Panc1 (cell line): ENCODE measurements at places on chromosomes 6 and 20.

DNA sequence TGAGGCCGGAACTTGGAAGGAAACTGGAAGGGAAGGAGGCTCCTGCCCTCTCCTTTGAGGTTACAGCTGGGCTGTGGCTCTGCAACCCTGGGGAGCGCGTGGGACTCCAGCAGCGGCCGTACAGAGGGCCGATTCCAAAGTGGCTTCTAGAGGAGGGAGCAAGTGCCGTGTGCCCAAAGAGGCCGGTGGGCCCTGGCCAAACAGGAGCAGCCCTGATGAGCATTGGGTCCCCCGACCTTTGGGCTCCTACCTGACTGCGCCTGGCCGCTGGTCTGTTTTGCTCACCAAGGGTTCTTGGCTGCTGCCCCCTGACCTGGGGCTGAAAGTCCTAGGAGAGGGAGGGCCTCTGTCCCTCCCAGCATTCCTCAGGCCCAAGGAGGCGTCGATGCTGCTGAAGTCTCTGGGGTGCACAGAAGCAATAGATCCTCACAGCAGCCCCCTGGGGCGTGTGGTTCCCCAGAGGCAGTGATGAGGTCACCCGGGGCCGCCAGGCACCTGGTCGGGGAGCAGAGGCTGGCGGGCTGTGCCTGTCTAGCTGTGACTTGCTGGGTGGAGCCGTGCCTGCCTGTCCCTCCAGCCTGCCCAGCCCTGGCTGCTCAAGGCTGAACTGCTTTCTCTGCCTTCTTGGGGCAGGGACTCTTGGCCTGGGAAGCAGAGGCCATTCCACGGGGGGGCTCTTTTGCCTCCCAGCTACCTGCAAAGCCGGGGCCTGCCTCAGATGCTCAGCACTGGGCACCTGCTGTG lies 9.8 kb downstream of the RBM38 start:
- no peak for DNase-seq

DNA sequence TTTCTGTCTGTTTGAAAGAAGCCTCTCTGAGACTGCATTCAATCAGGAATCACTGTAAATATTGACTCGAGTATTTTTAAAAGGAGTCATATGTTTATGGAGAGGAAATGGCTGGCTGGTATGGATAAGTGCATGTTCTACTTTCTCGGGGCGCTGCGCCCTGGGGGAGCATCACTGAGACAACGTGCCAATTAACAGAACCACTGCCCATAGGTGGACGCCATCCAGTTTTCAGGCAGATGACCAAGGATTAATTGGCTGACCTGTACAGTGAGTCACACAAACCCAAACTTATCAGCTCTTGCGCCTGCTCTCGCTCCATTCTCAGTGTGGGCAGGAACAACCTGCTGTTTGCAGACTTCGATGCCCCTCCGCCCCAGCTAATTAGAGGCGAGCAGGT lies 571.2 kb downstream of the QKI start:
- peak; percentile 20 for DNase-seq

DNA sequence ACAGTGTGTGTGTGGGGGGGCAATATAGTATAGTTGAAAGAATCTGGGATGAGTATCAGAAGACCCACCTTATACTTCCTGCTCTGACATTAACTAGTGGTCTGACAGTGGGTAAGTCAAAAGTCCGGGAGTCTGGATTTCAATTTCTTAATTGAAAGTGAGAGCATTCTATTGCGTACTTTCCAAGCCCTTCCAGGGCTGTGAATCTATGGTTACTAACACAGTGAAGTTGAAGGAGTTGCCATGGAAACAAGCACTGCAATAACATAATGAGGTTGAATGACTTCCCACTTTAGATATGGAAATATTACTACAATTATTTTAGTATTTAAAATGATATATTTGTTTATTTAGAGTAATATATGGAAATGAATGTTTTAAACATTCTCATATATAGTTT lies 80.2 kb downstream of the MLIP start:
- DNase-seq: no peak

DNA sequence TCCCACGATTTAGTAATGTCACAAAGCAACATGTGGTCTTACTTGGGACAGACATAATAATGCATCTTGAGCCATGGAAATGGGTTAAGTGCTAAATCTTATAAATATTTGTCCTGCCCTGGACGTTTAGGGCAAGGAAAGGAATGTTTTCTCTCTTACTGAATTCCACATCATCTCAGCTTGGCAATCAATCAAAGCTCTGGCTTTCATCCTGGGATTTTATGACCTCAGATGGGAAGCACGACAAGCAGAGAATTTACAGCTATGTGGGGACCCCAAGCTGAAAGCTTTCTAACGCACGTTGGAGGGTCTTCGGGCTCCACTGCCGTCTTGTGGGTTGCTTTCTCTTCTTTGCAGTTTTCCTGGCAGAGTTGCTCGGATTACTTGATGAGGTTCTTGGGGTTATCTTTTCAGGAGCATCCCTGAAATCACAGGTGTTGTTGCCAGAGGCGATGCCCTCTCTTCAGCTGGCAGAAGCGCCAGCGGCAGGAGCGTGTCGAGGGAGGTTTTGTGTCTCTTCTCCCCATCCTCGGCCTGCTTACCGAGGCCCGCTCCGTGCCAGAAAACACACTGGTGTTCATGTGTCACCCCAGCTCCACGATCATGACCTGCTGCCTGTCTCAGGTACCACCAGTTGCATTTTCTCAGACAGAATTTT lies 73.4 kb upstream of the FRMD1 start:
- DNase-seq: no peak

- DNase-seq: no peak
Observed at GRCh38 chr6:17591287-17591686, 8.8 kb upstream of the FAM8A1 start.

- DNase-seq: no peak
Observed at GRCh38 chr20:62303340-62304226, 786 bp downstream of the ADRM1 start.

DNA sequence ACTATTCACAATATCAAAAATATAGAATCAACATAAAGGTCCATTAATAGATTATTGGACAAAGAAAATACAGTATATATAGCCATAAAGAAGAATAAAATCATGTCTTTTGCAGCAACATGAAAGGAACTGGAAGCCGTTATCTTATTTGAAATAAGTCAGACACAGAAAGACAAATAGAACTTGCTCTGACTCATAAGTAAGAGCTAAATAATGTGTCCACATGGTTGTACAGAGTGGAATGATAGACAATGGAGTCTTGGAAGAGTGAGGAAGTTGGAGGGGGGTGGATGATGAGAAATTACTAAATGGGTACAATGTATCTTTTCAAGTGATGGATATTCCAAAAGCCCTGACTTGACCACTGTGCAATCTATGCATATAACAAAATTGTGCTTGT lies 613.5 kb downstream of the PHF3 start:
- no peak for DNase-seq

GRCh38 chr6:90195094-90195829 lies 101.4 kb downstream of the BACH2 start:
- no peak for DNase-seq

GRCh38 chr6:30244560-30244959 lies 31.4 kb upstream of the TRIM26 start:
- DNase-seq: no peak

DNA sequence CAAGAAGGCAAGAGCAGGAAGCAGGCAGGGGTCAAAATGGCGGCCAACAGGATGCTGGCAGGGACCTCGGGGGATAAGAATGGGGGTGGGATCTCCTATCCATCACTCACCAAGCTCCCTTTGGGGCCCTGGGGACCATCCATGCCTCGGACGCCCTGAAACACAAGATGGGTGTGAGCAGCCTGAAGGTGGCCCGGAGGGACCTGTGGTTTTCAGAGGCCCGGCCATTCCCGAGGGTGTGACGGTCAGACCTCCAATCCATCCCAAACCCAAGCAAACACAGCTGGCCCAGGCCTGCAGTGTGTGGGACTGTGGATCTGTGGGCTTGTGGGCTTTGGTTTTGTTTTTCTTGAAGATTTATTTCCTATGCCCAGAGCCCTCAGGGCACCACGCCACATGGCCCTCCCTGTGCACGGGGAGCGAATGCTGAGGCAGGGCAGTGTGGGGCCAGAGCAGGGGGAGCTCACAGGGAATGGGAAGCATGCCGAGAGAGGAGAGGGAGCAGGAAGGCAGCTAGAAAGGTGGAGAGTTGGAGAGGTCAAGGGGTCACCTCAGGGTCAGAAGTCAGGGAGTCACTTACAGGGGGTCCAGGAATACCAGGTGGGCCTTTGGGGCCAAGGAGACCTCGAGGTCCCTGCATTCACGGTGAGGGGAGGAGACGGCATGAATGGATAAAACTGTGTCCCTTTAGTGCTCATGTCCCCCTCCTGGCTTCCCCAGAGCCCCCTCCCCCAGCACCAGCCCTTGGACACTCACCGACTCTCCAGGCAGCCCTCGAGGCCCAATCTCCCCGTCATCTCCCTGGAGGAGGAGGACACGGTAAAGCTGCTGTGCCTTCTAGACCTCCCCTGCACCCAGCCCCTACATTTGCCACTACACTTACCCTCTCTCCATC lies 14.5 kb downstream of the COL11A2 start:
- no peak for DNase-seq

- DNase-seq: no peak
Observed at GRCh38 chr6:170423030-170423429, 116.5 kb downstream of the FAM120B start.

DNA sequence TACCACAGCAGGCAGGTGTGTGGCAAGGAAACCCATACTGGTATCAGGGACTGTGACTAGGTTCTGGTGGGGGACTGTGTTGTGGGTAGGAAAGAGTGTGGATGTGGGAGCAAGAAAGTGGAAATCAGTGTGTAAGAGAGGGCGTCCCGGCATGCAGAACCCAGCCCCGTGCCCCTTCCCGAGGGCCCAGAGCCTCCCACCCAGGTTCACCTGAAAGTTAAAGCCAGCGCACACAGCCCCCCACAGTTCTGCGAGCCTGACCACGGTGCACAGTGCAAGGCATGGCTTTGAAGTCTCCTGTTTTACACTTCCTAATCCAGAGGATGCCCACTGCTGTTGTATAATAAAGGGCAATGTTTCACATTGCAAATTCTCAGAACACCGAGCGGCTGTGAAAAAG lies 22.7 kb downstream of the MAFB start:
- no peak for DNase-seq

DNA sequence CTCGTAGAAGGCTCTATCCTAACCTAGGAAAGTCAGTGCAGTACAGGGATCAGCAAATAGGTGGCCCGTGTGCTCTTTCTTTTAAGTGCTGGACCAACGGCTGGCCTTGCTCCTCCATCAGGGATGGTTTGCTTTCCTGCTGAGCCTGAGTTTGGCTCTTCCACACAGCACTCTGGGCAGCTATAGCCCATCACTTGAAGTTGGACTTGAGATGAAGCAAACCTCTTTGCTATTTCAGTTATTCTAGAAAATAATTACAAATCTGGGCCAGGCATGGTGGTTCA lies 66.9 kb upstream of the KCNK16 start:
- no peak for DNase-seq

DNA sequence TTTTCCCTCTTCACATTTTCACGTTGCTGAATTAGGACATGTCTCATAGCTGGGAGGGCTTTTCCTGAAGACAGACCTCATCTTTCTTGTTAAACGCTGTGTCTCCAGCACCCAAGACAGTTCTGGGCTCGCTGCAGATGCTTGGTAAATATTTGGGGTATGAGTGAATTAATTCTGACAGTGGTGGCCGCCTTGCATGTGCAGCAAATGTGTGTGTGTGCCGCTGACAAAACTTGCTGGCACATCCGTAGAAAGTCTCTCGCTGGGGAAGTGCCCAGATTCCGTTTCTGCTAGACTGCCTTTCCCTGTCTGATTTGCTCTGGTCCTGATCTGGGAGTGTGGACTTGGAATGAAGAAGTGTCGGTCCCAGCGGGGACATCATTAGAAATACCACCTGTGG lies 48.2 kb upstream of the ZNFX1 start:
- no peak for DNase-seq

- DNase-seq: no peak
Observed at GRCh38 chr6:137488150-137489045, 5.8 kb downstream of the OLIG3 start.

GRCh38 chr20:23108871-23109270 lies 22.7 kb upstream of the CD93 start:
- no peak for DNase-seq

- no peak for DNase-seq
Observed at GRCh38 chr20:53712212-53712977, 118.8 kb upstream of the ZNF217 start.

- no peak for DNase-seq
Observed at GRCh38 chr20:10125757-10126156, 91.0 kb downstream of the ANKEF1 start.

- no peak for DNase-seq
Observed at GRCh38 chr20:58605292-58606065, 45.6 kb upstream of the STX16 start.

DNA sequence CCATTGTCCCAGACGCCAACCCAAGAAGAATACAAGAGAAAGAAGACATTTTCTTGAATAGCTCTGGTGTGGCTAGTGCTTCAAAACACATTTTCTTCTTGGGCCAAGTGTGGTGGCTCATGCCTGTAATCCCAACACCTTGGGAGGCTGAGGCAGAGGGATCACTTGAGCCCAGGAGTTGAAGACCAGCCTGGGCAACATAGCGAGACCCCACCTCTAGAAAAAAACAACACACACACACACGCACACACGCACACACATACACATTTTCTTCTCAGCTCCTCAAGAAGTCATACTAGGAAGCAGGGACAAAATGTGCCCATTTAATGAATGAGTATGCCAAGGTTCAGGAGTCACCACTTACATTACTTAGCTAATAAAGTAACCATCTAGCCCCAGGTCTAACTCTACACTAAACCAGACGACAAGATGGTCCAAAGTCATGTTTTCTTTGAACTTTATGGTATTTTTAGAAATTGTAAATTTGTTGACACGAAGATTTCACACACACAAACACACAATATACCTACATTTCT lies 68.8 kb downstream of the ZMYND8 start:
- DNase-seq: no peak

DNA sequence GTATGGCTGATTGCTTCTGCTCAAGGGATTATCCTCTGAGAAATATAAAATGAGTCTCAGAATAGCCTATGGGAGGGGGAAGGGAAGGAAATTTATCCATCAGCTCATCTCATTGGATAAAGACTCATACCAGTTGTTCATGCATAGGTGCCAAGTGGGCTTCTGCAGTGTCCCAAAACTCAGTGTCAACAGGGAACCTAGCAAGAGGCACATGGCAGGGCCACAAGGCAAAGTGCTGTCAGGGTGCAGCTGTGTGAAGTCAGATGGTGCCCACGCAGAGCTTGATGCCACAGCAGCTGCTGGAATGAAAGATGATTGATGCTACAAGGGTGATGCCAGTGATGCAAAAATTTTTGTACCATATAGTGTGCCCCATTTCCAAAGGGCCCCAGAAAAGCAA lies 3.2 kb upstream of the CHD6 start:
- no peak for DNase-seq

- no peak for DNase-seq
Observed at GRCh38 chr20:50799890-50800550, 5.2 kb downstream of the BCAS4 start.

GRCh38 chr20:44291754-44292153 lies 19.2 kb downstream of the FITM2 start:
- no peak for DNase-seq

GRCh38 chr6:103047567-103047966 lies 1654.1 kb downstream of the GRIK2 start:
- no peak for DNase-seq

- DNase-seq: no peak
Observed at GRCh38 chr6:22302838-22303237, 6.0 kb upstream of the PRL start.

DNA sequence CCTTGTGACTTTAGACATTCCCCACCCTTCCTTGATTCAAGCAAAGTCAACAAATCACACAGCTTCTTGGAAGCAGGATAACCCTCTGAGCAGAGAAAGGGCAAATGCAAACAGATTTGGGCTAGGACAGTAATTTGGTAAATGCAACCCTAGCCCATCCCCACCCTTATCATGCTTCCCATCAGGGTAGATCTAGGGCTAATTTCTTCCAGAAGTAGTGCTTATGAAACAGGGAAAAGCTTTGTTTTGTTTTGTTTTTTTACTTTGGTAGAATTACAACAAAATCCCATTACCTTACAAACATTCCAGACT lies 525.1 kb upstream of the NOX3 start:
- no peak for DNase-seq
